ENCODE measurements at places on chromosomes 3 and 15.
A peak's percentile ranks its signal among the peaks of the same experiment; 100 is the strongest.

DNA sequence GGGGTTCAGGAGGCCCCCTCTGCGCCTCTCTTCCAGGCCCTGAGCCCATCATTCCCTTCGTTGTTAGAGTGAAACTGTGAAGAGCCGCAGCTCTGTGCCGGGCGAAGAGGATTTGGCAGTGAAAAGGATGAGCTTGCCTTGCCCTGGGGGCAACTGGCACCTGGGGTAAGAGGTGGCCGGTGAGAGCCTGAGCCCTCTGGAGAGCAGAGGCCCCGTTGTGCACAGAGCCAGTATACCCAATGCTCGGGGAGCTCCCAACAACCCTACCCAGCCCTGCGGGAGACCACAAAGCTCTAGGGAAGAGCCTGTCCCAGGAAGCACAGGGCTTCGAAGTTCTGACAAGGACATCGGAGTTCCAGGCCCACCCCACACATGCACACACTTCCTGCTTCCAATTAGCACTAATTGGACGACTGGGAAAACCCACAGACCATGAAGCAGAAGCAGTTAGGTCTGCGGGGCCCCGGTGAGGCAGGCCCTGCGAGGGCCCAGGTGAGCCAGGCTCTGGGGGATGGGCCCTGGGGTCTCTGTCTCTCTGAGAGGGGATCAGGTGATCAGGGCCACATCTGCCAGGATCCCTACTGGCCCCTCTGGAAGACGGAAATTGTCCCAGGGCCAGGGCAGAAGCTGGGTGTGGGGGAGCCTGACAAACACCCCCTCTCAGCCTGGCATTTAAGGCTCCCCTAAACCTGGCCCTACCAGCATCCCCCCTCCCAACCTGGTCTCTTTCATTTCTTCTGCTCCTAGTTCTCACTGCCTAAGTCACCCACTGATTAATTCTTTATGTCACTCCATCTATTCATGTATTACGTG, 27.9 kb upstream of the SFMBT1 start:
- DNase-seq, result no peak

GRCh38 chr15:80494756-80495155, 90.6 kb downstream of the ARNT2 start:
- no peak for DNase-seq

GRCh38 chr15:70156671-70157271, 59.1 kb upstream of the TLE3 start:
- no peak for DNase-seq

GRCh38 chr15:71252044-71252739, 136.9 kb downstream of the THSD4 start:
- DNase-seq, result no peak

- no peak for DNase-seq
Observed at GRCh38 chr3:156360963-156361362, 194.0 kb downstream of the SSR3 start.

- DNase-seq, result peak; percentile 62
Observed at GRCh38 chr3:153595186-153595815, 433.3 kb downstream of the RAP2B start.

- no peak for DNase-seq
Observed at GRCh38 chr3:31785734-31786133, 195.3 kb downstream of the OSBPL10 start.

GRCh38 chr3:38580450-38581382, 68.8 kb downstream of the SCN5A start:
- no peak for DNase-seq

DNA sequence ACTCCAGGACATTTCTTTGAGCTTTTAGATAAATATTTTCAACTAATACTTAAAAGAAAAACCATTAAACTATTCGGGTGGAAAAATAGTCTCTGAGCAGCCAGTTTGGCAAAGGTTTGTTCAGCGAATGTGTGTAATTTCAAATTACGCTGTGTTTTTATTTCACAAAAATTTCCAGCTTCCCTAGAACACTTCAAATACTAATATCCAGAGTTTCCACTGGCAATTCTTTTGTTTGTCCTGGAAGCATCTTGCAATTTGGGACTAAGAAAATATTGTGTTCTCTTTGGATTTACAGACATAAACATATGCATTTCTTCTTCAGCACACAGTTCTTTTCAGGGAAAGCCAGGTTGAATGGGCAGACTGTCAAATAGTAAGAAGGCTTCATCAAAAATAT, 61.9 kb downstream of the MDFIC2 start:
- no peak for DNase-seq

GRCh38 chr3:195147649-195148080, 123.3 kb downstream of the XXYLT1 start:
- no peak for DNase-seq

DNA sequence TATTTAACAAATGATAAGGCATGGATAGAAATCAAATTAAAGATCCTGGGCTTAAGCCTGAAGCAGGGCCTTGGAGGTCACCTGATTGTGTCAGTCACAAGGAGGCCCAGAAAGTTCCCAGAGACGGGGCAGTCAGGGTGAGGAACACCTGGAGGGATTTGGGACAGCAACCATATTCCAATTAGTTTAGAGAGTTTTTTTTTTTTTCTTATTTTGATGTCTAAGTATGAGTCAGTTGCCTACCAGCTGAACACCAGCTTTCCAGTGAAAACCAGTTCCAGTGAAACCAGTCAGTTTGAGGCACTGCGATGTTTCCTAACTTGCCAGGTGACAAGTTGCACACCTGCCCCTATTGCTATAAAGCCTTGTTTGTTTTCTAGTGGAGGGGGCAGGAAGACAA, 350.7 kb upstream of the AZI2 start:
- peak; percentile 88 for DNase-seq

DNA sequence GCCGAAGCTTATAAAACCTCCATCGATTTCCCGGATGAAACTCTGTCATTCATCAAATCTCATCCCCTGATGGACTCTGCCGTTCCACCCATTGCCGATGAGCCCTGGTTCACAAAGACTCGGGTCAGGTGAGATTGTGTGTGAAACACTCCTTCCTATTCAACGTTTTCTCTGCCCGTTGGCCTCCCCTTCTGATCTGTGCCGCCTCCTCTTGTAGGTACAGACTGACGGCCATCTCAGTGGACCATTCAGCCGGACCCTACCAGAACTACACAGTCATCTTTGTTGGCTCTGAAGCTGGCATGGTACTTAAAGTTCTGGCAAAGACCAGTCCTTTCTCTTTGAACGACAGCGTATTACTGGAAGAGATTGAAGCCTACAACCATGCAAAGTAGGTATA, 47.4 kb downstream of the SEMA6D start:
- no peak for DNase-seq

DNA sequence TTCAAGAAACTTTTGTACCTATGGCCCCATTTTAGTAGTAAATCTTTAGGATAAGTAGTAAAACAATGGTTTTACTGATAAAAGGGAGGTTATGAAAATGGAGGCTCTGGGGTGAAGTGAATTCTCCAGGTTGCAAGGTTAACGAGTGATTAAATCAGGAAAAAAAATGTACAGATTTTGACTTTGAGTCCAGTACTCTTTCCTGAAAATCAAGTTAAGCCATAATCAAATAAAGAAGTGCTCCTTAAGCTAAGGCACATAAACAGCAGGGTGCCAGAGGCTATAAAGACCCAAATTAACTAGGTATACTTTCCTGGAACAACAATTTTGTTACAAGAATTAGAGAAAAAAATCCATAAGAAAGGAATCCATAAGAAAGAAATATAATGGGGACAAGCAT, 114.7 kb downstream of the DPH6 start:
- no peak for DNase-seq
